Amniotic stem cell (primary cell): ENCODE measurements at places on chromosomes 12 and 14.

GRCh38 chr12:47786662-47787280 is 13.7 kb downstream of the SLC48A1 start:
- no peak for DNase-seq

DNA sequence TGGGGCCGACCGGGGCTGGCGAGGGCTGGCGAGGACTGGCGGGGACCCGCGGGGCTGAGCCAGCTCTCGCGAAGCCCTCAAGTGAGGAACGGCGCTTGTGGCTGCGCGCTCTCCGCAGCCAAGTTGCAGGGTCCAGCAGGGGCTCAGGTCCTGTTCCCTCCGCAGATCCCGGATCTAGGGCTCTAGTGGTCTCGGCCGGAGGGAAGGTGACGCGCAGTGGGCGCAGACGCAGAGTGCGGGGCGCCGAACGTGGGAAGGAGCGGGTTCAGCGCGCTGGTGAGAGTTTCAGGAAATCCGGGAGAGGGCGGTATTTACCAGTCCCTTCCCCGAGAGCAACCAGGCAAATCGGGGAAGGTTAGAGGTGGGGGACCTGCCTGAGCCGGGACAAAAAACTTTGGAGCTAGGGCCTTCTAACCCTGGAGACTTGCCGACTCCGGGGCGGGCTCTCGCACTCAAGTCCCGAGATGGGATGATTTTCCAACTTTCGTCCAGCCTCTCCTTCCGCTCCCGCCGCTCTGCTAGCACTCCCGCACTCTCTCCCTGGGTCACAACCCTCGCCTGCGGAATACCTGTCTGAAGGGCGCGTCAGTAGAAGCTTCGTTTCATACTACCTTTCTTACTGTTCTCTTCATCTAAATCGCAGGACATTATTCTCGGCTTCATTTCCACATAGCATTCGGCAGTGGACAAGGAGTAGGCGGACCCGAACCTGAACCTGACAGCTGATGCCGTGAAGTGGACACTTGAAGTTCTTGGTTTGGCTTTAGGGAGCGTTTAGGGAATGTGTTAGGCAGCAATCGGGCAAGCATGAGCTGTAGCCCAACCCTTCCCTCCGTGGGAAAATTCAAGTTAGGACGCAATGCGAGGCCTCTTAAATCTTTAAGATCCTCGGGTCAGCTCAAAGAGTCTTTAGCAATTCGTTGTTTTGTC is 13.6 kb upstream of the PAX9 start:
- DNase-seq = no peak

- DNase-seq = no peak
Observed at GRCh38 chr12:132514216-132514820, 24.4 kb downstream of the FBRSL1 start.

- DNase-seq = no peak
Observed at GRCh38 chr12:113333877-113334785, 778 bp downstream of the SLC8B1 start.

GRCh38 chr12:52280319-52280795 is 5.9 kb downstream of the KRT86 start:
- DNase-seq = peak; percentile 81
